ENCODE measurements at places on chromosomes 13 and 19.

GRCh38 chr19:27654266-27654990 lies 1558.5 kb downstream of the UQCRFS1 start:
- DNase-seq = no peak

GRCh38 chr13:99869830-99870229 lies 101.7 kb downstream of the ZIC5 start:
- no peak for DNase-seq

DNA sequence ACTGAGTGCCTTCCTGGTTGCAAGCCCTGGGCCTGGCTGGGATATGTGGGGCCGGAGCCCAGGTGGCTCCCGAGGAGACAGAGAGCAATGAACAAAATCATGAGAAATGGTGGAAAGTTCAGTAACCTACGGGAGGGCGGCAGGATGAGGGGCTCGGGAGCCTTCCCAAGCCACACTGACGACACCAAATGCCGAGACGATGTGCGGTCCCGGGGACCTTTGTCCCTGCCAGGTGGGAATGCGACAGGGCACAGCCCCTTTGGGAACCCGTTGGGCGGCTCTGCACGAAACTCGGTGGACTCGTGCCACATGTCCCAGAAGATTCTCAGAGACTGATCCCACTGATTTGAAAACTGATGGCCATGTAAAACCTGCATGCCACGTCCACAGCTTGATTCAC lies 11.7 kb upstream of the ZNF14 start:
- no peak for DNase-seq

DNA sequence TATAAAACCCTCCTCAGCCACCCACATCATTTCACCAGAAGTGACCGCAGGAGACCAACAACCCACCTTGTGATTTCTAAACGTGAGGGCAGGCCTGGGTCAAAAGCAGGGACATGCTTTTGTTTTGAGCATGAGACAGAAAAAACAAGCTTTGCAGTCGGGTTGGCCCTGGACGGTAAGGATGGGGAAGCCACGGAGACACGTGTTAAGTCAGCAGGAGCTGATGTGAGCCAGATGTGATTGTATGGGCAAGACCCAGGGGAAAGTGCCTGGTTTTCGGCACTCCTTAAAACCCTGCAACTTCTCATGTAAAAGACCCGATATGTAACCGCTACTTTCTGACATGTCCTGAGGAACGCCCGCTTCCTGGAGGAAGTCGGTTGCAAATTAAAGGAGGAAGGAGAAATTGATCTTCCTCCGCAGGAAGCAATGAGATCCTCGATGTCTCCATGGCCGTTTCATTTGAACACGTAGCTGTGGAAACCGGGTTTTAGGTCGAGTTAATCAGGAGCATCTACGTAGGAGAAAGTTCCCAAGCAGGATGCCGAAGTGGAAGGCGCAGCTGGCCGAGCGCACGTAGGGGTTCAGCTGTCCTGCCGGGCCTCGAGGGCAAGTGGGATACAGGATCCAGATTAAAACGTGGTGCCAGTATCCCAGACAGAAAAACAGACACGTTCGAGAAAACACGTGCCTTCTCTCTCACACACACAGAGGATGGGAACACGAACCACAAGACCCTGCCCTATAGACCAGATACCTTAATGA lies 40.5 kb upstream of the POMP start:
- no peak for DNase-seq

DNA sequence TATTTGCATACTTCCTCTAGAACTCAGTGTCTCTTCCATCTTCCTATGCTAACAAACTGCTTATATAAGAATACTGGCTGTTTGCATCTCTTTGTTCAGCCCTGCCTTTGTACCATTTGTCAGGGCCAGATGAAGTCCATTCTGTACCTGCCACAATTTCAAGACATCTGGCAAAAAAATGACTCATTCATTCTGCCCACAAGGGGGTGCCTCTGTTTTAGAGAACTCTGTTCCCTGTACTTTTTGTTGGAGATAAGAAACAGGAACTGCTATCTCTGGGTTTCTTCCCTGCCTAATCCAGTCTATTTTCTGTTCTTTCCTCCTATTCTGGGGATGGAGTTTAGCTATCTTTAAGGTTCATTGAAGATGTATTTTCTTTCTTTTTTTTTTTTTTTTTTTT lies 23.0 kb downstream of the ZNF568 start:
- no peak for DNase-seq

GRCh38 chr19:46907880-46908279 lies 47.1 kb downstream of the ARHGAP35 start:
- no peak for DNase-seq

- no peak for DNase-seq
Observed at GRCh38 chr13:80121038-80121437, 219.9 kb downstream of the SPRY2 start.

DNA sequence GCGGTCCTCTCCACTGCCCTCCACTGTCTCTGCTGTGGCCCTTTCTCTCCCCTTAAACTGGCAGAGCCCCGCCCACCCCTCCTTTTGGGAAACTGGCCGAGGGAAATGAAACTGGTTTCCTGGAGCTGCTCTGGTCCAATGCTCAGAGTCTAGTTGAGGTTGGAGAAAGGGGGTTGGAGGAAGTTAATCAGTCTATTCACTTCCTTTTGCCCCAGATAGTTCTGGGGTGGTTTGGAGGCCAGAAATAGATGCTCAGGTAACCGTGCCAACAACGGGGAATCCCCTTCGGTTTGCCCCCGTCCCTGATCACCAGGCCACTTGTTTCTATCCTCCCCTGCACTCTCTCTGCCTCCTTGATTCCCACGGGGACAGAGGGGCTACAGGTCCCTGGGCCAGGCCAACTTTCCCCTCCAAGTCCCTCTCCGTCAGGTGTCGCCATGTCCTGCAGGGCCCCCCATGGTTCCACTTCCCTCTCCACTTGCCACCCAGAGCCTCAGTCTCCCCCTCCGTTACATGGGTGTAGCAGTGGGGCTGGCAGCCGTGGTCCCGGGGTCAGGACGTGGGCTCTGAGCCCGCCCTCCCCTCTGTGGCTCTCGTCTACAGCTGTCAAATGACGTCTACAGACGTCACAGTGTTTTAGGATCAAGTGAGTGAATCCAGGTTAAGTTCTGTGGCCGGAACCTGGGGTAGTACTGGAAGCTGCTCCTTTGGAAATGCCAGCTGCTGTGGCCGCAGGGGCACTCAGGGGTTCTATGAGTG lies at the start of gene IL4I1:
IL4I1 (minus strand) TSS at position 25 of the 759 bp plus-strand sequence. CDS start 727 bp downstream, outside the sequence.
- peak; percentile 59 for DNase-seq

- DNase-seq = no peak
Observed at GRCh38 chr13:63909726-63910375, 2494.2 kb upstream of the PCDH20 start.

DNA sequence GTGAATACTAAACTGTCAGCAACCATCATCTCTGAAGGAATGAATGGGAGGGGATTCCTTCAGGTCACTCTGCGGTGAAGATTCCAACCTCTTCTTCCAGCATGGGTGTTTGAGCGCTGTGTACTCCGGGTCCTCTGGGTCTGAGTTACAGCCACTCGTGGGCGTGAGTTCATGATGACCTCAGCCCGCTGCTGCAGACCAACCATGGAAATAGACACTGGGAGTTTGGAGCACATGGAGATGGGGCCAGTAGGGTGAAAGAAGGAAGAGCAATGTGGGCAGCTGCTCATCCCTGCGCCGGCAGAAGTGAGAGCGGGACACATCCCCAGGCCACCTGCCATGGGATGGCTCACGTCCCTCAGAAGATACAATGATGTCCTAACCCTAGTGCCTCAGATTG lies 16.8 kb upstream of the RAB20 start:
- DNase-seq = no peak

GRCh38 chr19:7247155-7247554 lies 47.1 kb downstream of the INSR start:
- no peak for DNase-seq

DNA sequence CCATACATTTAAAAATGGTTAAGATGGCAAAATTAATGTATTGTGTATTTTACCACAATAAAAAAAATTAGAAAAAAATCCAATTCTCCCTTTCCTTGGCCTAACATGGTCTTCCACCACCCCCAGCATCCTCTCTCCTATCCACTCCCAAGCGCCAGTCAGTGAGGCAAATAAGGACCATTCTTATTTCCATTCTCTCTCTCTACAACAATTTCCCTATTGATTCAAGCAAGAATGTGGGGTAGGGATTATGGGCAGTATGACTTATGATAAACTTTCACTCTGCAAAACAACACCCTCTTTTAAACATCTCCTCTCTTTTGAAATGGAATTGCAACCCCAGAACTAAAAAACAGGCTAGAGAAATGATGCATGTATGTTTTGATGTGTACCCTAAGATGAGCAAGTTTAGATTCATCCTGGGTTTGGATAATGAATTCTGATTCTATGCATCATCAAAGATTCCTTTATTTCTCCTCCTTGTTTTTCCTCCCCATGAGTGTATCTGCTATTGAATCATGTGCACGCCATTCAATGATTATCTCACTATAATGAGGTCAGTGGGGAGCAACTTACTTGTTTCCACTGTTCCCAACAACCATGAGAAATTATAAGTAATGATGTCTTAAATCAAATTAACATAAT lies 3.5 kb downstream of the STARD13 start:
- DNase-seq = no peak

- no peak for DNase-seq
Observed at GRCh38 chr13:97004886-97005285, 10.6 kb upstream of the OXGR1 start.

GRCh38 chr13:98585946-98586345 lies 9.0 kb upstream of the STK24 start:
- DNase-seq = no peak

- no peak for DNase-seq
Observed at GRCh38 chr13:32895296-32895695, 120.9 kb upstream of the KL start.

DNA sequence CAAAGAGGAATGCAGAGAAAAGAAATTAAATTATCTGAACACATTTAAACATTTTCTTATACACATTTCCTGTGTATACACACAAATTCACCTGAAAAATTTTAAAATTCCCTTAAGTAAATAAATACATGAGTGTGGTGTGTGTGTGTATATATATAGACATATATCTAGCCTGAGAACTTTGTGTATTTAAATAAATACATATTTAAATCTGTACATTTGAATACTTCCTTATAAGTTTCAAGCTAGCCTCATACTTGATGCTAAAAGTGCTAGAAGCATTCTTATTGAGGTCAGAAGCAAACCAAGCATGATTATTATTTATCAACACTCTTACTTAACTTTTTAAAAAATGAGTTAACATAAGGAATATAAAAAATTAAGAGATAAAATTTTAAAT lies 260.7 kb downstream of the NHLRC3 start:
- DNase-seq = no peak

- DNase-seq = no peak
Observed at GRCh38 chr13:114140131-114140905, 7.9 kb upstream of the RASA3 start.

DNA sequence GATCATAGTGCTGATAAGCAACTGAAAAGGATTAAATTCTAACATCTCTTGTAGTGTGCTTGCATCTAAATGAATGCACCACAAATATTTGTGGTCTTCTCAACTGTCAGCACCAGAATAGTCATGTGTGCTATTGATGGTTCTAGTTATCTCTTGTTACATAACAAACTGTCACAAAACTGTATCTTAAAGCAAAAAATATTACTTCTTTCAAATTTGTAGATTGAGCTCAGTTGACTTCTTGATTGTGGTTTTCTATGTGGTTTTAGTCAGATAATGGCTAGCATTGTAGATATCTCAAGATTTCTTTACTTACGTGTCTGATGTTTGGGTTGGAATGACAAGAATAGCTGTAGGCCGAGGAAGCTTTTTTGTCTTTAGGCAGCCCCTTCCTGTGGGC lies 431.3 kb downstream of the SLITRK6 start:
- DNase-seq = no peak

- DNase-seq = no peak
Observed at GRCh38 chr19:39916236-39916635, 18.2 kb downstream of the FCGBP start.

DNA sequence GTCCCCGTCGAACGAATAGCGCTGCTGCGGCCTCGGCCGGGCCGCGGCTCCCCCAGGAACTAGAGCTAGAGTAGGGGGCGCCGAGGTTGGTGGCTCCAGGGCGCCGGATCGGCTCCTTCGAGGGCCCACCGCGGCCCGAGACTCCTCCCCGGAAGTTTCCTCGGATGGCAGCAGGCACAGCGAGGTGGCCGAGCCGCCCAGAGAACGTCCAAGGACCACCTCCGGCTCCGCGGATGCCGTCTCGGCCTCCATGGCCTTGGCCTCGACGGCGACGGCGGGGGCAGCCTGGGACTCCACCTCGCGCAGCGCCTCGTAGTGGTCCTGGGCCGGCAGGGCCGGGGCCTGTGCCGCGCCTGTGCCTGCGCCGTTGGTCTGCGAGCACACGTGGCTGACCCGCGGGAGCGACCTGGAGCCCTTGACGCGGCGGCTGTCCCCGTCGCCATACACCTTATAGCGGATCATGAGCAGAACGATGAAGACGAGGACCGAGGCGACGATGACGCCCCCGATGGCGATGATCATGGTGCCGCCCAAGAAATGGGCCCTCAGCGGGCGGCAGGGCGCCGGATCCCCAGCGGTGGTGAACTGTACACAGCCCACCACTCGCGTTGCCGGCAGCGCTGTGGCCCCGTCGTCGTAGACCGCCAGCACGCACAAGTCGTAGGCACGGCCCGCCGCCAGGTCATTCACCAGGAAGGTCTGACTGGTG lies 11.8 kb downstream of the IFNL1 start:
- DNase-seq = no peak

DNA sequence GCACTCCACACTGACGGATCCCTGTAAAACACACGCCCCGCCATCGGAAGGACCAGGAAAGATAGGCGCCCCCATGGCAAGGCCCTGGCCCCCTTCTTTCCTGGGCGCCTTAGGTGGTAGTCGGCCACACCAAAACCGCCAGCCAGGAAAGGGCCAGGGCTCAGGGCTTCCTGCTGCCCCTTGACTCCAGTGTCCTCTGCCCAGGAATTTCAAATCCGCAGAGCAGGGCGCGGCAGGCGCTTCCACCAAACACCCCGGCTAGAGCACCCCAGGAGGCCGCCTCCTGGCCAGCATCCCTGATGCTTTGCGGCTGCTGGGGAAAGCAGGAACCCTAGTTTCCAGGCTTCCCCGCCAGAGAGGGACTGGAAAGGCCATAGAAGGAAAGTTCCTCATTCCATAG lies 57.5 kb downstream of the ZNF726 start:
- no peak for DNase-seq

GRCh38 chr13:20206698-20207235 lies 14.0 kb upstream of the GJB2 start:
- DNase-seq = no peak

DNA sequence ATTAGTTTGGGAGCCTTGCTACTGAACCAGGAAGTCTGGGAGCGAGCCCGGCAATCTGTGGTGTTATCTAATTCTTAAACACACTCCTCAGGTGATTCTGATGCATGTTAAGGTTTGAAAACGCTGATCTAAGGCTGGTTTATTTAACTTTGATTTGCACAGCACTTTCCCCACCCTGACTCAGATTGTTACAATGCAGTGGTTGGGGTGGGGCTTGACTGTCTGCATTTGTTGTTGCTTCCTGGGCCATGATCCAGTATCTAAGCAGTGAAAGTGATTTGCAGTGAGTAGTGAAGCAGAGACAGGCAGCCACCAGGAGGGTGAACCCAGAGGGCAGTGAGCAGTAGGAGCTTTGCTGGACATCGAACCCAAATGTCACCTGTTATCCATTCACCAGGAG lies 81.6 kb upstream of the ARGLU1 start:
- DNase-seq = no peak

GRCh38 chr13:100828226-100828625 lies 153.6 kb upstream of the TMTC4 start:
- no peak for DNase-seq

- DNase-seq = no peak
Observed at GRCh38 chr13:42750794-42751193, 30.6 kb upstream of the FAM216B start.

All from stimulated activated CD8-positive, alpha-beta memory T cell treated with anti-CD3 and anti-CD28 coated beads, Interleukin-7, amount 100 ng/mL, for 4 hours (primary cell).